NCI-H69 (cell line): ENCODE measurements at places on chromosomes 16 and 17.

GRCh38 chr16:78761427-78761826 lies 662.0 kb downstream of the WWOX start:
- DNase-seq, result no peak

- peak; percentile 98 for DNase-seq
Measured at GRCh38 chr17:49935526-49936210, 33.3 kb upstream of the DLX4 start.

DNA sequence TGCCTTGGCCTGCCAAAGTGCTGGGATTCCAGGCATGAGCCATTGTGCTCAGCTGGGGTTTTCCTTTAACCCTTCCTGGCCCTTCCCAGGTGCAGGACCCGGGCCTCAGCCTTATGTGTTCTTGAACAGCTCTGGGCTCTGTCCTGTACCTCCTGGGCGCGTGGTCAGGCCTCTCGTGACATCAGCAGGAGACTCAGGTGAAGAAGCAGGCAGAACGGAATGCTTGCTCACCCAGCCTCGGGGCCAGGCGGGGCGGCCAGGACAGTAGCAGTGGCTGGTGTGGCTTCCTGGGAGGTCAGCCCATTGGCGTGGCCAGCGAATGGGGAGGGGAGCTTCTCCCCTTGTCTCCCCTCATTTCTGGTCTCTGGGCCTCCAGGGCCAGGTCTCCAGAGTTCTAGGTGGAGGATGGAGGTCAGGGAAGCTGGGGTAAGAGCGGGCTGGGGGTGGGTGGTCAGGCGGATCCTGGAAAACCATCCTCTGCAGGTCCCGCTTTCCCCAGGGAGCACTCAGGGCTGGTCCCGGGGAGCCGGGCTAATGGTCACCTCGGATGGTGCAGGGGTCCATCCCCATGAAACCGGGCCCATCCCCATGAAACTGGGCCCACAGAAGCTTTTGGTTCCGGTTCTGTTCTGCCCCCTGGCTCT lies 281.5 kb downstream of the SEC14L1 start:
- peak; percentile 29 for DNase-seq

GRCh38 chr16:89425523-89425922 lies 64.8 kb downstream of the ANKRD11 start:
- DNase-seq, result no peak

- DNase-seq, result no peak
Measured at GRCh38 chr17:80316927-80317705, 56.5 kb downstream of the RNF213 start.

- no peak for DNase-seq
Measured at GRCh38 chr16:52379551-52379950, 167.4 kb downstream of the TOX3 start.

DNA sequence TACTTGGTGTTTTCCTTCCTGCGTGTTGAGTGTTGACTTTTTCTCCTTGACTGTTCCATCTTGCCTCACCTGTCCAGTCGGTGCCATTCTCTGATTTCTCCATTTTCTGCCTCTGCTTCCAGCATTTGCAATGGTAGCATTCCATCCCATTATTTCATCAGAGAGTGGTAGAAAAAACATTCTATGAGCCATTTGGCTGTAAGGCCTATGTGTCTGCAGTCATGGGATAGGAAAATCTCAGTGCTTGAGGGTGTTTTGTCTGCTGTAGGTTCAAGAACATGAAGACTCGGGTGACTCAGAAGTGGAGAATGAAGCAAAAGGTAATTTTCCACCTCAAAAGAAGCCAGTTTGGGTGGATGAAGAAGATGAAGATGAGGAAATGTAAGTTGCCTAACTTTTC lies 2.7 kb downstream of the UTP18 start:
- DNase-seq, result no peak

- DNase-seq, result no peak
Measured at GRCh38 chr16:6897876-6898485, 434.7 kb upstream of the RBFOX1 start.

GRCh38 chr16:89949121-89949742 lies 677 bp downstream of the DEF8 start:
- no peak for DNase-seq

DNA sequence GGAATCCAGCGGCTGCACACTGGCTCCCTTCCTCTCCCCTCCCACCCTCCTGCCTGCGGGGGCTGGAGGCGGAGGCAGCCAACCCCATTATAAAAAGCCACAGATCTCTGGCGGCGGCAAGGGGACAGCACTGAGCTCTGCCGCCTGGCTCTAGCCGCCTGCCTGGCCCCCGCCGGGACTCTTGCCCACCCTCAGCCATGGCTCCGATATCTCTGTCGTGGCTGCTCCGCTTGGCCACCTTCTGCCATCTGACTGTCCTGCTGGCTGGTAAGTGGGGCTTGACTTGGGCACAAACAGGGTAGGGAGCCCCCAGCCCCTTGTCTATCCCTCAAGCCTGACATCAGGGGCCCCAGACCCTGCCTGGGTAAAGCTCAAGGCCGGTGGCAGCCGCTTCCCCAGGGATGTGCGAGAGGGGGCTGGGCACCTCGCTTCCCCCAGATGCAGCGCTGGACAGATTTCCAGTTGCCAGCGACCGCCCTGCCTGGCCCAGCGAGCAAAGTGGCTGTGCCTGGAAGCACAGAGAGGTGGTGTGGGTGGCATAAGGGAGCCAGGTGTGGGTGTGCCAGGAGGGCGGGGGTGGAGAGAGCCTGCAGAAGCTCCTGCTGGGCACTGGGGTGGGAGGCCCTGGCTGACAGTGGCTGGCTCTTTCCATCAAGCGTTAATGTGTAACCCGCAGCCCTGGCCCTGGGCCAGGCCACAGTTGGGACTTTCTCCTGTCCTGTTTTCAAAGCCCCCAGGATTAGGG lies at the start of gene CX3CL1:
Gene CX3CL1, plus strand, starts transcription at position 119 of the 745 bp plus-strand sequence. Its CDS starts 79 bp downstream, at position 198.
- peak; percentile 53 for DNase-seq

DNA sequence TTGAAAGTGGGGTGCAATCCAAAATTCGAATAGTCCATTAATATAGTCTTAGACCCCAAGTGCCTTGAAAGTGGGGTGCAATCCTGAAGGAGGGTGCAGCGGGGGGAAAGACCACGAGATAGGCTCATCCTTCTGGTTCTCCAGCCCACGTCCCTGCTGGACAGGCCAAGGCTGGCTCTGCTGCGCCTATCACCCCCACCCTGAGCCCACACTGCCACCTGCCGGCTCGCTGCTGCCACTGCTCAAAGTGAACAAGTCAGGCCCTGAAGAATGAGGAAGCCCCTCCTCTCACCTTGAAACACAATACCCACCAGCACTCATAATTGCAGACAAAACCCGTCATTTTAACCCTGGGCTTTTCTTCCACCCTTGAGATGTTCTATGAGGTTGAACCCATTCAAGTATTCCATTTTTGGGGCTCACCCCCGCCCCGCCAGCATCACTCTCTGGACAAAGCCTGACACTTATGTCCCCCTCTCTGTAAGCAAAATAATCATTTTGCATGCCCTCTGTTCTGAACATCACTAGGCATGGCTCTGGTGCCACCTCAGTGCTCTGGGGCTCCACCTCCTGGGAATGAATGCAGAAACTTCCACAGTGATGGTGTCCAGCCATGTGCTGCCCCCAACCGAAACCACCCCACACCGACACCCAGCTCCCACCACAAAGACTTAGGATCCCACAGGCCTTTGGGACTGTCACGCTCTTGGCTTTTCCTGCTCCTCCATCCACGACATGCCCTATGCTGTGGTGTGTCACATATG lies 56.8 kb downstream of the BEAN1 start:
- DNase-seq, result peak; percentile 71

GRCh38 chr16:2752850-2753732 lies 653 bp downstream of the SRRM2 start:
- DNase-seq, result peak; percentile 97

DNA sequence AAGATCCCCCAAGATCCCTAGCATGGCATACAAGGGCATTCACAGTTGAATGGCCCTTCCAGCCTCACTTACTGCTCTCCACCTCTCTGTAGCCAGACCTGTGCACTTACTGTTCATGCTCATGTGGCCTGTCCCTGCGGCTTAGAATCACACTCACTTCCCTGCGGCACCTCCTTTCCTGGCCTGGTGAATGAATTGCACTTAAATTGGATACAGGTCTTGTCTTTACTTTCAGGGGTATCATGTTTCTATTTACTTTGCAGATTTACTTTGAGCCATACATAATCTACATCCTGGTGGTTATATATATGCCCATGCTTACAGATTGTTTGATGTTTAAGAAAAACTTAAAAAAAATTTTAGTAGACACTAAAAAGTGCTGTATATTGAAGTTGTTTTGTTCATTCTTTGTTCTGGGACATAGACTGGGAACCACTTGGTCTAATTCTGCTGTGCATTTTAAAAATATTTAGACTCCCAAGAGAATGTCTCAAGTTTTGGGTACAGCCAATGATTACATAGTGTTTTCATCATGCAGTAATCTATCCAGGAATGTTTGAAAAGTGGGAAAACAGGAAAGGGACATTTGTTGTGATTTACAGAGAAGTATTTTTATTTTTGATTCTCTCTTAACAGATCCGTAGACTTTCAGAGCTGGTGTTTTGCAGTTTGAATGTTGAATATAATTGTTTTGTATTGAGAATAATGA lies 63.9 kb downstream of the NUP88 start:
- DNase-seq, result peak; percentile 30

DNA sequence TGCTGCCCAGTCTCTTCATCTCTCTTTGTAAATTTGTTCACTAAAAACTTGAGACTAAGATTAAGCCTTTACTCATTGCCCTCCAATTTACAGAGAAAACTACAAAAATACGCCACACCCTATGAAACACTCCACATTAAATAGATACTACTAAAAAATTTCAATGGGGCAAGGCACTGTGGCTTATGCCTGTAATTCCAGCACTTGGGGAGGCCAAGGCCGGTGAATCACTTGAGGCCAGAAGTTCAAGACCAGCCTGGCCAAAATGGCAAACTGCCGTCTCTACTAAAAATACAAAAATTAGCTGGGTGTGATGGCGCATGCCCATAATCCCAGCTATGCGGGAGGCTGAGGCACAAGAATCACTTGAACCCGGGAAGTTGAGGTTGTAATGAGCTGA lies 3.8 kb downstream of the UBE2O start:
- no peak for DNase-seq

DNA sequence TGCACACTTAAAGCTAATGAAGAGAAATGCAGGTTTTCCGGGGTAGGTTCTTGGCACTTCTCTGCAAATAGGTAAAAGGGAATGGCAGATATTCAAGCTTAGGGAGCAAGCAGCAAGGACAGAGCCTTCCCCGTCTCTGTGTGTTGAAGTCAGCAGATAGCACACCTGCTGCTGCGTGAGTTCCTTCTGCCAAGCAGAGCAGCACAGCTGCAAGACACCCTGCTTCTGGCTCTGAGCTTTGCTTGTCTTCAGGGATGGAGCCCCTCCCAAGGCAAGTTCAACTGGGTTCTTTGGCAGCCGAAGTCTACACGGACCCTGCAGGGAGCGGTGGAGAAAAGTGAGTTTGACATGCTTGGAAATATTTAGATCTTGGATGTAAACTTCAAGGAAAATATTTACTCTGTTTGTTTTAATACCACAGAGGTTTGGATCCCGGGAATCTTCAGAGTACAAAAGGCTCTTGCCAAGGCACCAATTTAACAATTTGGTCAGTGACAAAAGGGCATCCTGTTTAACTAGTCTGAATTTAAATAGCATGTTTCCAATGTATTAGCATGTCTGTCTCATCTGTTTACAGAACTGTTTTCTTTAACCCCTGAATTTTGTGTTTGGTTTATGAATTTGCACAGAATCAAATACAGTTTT lies 113.4 kb upstream of the KCNJ16 start:
- peak; percentile 86 for DNase-seq

DNA sequence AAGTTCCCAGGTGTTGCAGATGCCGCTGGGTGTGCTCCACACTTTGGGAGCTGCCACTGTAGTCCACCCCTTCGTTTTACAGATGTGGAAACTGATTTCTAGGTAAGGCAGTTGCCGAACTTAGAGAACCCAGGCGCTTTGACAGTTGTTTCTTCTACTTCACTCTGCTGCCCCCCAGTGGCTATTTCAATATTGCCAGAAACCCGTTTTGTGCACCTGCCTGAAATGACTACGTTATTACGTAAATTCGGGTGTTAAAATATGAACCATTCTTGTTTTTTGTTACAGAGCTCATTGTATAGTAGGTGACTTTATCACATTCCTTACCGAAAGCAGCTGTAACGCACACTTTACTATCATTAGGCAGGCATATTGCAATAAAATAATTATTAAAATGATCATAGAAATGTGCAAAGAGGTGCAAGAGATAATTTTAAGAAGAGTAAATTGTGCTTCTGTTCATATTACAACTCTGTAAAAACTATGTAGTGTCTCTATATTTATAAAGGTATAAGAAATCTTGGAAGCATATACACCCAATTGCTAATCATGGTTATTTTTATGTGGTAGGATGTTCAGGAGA lies 44.9 kb downstream of the OTOA start:
- peak; percentile 78 for DNase-seq

DNA sequence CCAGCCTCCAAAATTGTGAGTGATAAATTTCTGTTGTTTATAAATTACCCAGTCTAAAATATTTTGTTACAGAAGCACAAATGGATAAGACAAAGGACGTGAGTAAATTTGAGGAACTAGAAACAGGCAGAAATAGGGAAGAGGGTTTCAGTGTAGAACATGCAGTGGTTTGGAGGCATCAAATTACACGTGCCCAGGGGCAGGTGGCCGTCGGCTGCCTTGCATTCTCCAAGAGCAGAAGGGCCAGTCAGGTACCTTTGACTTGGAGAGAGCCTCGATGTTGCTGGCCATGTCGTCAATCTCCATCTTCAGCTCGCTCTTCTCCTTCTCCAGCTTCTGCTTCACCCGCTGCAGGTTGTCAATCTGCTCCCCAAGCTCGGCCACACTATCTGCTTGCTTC lies 54.3 kb downstream of the MYH13 start:
- no peak for DNase-seq

DNA sequence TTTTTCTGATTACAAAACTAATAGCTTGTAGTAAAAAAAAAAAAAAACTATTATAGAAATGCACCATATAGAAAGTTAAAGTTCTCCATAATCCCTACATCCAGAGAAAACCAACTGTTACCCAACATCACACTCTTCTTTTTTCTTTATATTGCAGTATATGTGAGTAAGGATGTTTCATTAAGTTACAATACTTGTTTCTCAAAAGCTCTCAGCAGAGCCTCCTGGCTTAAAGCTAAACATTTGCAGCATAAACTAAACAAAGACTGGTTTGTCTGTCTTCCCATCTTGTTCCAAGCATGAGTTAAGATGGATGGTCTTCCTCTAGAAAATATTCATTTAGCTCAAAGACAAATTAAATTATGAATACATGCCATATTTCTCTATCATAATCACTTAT lies 25.2 kb downstream of the GRB2 start:
- no peak for DNase-seq

DNA sequence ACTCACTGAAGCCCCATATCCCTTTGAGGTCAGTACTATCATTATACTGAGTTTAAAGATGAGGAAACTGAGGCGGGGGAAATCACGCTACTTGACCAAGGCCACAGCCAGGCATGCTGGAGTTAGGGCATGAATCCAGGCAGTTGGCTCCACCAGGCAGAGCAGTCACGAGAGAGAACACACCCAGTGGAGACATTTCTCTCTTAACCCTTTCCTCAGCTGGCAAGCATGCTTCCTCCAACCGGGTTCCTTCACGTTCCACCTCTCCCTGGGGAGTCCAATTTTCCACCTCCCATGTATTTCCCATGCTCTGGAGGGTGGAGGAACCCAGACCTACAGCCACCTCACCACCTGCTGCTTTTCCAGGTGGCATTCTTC lies 32.8 kb downstream of the VAC14 start:
- no peak for DNase-seq
